ENCODE measurements at places on chromosomes 3 and 15.

DNA sequence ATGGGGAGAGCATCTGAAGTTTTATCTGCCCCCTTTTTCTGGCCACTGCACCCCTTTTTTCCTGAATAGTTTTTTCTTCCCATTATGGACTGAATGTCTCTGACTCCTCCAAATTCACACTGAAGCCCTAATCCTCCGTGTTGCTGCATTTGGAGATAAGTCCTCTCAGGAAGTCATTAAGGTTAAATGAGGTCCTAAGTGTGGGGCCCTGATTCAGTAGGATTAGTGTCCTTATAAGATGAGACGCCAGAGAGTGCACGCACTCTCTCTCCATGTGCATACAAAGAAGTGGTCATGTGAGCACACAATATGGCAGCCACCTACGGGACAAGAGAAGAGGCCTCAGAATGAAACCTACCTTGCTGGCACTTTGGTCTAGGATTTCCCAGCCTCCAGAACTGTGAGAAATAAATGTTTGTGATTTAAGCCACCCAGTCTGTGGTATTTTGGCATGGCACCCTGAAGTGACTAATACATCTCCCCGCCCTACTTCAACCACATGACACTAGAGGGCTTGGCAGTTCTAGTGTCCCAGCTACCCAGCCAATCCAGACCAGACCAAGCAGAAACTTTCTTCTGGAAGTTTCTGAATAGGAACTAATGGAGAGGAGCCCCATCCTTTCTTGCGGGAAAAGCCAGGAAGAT is 191.3 kb downstream of the PDE8A start:
- DNase-seq, result no peak

GRCh38 chr3:39349080-39349479 is 19.6 kb downstream of the CCR8 start:
- DNase-seq, result no peak

GRCh38 chr3:122410639-122411038 is 5.2 kb downstream of the WDR5B start:
- DNase-seq, result no peak

- no peak for DNase-seq
Observed at GRCh38 chr3:145952536-145952935, 208.4 kb downstream of the PLOD2 start.

GRCh38 chr3:127671523-127672428 is 976 bp upstream of the ABTB1 start:
- peak; percentile 58 for DNase-seq

DNA sequence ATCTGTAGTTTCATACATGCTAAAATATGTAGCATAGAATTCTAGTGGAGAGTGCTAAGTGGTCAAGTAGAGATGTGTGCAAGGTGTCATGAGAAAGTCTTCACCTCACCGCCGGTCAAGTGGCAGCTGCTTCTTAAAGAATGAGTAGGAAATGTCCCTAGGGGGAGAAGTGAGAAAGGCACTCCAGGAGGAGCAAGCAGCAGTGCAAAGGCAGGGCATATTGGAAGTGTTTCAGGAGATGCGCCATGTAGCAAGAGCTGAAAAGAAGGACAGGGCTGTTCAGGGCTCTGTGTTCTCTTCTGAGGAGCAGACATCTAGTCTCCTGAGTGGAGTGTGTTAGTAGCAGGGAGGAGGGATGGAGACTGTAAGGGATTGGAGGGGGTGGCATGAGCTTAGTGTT is 312.4 kb upstream of the SEMA6D start:
- no peak for DNase-seq

- no peak for DNase-seq
Observed at GRCh38 chr15:70339571-70340493, 242.1 kb upstream of the TLE3 start.

DNA sequence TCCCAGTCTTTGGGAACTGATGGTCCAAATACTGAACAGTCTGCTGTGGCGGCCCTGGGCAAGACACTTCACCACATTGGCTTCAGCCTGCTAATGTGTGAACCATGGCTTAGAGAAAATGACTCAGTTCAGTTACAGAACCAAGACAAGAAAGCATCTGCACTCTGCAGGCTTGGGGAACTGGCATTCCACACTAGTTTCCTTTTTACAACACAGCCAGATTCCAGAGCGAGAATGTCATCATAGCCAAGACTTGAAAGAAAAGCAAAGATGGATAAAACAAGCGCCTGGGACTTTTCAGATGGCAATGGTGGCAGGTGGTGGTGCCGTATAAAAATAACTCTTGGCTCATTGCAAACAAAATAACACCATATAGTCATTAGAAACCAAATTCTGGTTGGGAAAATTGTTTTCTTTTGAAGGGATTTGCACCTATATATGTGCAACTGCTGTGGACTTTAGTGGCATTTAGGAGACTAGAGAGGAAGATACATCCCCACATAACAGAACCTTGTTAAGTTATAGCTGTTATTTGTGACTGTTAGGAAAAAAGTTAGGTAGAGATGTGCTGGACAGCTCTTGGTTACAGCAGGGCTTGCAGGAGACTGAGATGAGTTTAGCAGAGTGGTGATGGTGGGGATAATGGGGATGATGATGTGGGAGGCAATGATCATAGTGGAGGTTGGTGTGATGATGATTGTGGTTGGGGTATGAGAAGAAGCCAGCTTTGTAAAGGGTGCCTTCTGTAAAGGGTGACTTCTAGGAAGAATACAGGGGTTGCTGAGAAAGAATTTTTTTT is 273.6 kb downstream of the THRB start:
- DNase-seq, result no peak

- no peak for DNase-seq
Observed at GRCh38 chr3:119664850-119665379, 4.5 kb upstream of the POPDC2 start.

GRCh38 chr3:184795522-184796190 is 16.3 kb upstream of the VPS8 start:
- DNase-seq, result no peak

GRCh38 chr3:51539291-51539941 is 897 bp downstream of the RAD54L2 start:
- peak; percentile 28 for DNase-seq

- DNase-seq, result no peak
Observed at GRCh38 chr3:122586098-122586497, 8.6 kb downstream of the PARP15 start.

DNA sequence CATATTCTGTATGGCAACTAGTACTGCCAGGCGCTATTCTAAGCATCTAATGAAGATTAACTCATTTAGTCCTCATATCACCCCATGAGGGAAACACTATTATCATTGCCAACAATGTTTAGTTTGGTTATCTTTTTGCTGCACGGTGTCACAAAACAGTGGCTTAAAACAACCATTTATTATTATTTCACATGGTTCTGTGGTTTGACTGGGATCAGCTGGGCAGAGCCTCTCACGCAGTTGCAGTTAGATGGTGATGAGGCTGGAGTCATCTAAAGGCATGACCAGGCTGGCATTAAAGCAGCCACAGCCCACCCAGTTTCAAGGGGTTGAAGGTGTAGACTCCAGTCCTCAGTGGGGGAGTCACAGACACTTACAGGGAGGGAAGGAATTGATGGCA is 32.8 kb upstream of the RASA2 start:
- DNase-seq, result no peak

GRCh38 chr3:149830902-149831301 is 17.9 kb downstream of the RNF13 start:
- DNase-seq, result no peak

DNA sequence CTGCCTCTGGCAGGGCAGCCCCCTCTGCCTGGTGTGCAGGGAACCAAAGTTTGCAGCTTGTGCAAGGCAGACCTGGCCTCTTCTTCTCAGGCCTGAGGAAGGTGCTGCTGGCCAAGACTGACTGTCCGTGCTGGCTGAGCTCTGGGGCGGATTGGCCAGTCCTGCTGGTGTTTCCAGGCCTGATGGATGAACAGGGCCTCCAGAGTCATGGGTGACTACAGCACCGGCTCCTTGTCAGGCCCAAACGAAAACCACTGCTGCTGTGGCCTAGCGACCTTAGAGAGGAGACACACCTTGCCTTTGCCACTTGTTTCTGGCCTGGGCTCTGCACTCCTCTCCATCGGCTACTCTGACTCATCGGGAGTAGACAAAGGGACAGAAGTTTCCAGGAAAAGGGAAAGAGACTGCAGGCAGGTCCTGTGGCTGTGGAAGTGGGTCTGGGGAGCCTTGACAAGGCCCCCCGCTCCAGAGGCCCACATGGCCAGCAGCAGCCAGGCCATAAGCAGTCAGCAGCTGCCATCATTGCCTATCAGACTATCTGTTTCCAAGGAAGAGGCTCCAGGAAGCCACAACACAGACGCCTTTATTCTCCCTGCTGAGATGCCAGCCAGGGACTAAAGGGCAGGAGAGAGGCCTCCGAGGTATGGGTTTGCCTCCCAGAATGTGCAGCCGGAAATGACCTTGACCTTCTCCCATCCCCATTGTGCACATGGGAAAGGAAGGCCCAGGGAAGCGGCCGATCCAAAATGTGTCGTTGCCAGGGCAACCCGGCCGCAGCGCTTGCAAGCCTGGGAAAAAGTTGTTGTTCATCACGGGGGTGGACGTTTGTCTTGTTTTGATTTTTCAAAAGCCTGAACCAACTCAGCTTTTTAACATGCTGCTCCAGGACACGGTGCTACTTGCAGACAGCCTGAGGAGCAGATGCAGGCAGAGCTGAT is 160.5 kb downstream of the CHSY1 start:
- no peak for DNase-seq

DNA sequence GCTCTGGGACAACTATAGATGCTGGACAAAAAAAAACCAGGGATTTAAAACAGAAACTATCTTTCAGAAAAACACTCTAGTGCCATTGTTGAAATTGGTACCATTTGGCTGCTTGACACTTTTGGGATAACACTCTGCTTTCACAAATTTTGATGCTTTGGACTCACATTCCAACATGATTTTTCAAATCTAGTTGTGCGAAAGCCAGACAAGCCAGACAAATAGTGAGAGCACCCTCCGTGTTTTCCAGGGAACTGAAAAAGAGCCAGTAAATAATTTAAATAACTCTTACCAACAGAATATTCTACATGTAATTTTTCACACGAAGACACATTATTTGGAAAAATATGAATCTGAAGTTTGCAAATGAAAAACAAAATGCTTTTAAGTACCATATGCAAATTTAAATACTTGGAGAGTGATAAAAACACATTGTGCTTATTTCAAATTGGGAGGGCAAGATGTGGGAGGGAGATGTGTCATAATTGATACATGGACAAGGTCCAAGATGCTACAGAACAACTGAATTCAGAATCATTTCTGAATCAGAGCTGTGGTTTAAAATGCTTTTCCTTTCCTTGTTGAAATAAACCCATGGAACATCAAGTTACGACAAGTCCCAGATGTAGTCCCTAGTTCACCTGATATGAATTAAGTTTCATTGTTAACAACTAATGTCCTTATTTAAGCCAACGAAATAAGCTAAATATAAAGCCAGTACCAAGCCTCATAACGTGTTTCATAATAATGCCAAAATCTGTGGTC is 144.2 kb upstream of the SOX2 start:
- no peak for DNase-seq

DNA sequence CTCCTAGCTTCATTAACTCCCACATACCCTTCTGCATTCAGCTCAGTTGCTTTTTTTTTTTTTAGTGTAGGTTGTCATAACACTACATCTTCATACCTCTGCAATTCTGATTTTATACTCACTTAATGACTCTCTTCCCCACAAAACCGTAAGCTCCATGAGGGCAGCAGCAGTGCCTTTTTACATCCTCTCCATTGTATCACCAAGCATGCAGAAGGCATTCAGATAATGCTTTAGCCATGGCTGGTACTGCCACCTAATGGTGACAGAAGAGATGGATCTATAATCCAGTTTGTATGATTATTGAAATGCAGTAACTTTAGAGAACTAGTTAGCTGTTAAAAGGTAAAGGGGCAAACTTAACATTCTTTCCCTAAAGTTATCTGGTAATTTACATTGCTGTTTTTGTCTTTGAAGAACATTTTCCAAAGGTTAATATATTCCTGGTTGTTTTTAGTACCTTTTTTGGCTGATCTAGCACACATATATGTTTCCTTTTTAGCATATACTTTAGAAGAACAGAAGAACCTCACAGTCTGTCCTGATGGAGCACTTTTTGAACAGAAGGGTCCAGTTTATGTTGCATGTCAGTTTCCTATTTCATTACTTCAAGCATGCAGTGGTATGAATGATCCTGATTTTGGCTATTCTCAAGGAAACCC is 36.8 kb downstream of the ATP1B3 start:
- no peak for DNase-seq

DNA sequence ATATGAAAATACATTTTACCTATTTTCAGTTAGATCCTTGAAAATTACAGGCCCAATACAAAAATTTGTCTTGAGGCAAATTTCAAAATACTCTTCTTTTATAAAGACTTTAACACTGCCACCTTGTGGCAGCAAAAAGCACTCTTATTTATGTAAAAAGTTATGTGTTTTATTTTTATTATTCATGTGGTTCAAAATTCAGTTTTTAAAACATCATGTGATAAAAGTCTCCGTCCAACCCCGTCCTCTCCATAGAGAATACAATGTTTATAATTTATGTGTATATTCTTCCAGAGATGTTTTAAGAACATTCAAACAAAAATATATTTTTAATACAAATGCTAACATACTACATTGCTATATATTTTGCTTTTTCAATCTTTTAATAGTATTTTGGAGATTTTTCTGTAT is 36.9 kb upstream of the TRIM59 start:
- no peak for DNase-seq

DNA sequence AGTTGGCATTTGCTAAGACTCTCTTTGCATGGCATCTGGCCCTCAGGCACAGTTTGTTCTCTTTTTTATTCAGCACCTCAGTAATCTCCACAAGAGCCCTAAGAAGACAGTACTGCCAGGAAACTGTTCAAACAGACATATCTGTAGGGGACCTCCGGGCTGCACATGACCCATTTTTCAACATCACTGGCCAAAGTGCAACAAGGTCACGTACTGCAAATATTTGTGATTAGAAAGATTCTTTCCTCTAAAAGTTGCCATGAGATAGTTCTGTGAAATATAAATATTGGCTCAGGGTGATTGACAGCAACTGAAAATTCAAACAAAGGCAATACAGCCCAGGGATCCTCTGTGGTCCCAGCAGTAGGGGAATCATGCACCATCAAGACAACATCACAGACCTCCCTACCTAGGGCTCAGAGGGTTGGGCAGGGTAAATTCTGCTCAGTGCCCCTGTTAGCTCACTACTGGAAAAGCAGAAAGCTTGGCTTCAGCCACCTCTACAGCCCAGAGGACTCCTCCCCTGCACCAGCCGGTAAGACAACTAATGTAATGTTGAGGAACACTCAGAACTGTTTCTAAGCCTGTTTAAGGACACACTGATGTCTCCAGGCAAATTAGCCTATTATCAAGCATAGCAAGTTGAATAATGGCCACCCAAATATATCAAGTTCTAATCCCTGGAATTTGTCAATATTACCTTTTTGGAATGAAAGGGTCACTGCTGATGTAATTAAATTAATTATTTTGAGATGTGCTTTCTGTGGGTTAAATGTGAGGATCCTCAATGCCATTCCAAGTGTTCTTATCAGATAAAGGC is 117.4 kb upstream of the LPP start:
- DNase-seq, result no peak

DNA sequence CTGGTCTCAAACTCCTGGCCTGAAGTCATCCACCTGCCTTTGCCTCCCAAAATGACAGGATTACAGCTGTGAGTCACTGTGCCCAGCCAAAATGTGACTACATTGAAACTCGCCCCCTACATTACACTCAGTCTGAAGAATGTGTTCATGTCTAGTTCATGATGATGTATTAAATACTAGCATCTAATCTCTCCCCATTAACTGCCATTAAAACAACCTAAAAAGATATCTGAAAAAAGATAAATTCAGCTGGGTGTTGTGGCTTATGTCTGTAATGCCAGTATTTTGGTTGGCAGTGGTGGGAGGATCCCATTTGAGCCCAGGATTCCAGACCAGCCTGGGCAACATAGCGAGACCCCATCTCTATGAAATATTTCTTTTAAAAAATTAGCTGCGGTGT is 159.4 kb downstream of the PCCB start:
- DNase-seq, result no peak

- DNase-seq, result no peak
Observed at GRCh38 chr3:105686278-105686897, 182.4 kb downstream of the CBLB start.

All from activated T-cell treated with anti-CD3 and anti-CD28 coated beads, Interleukin-2, amount 50 U/mL, for 1 hour (primary cell).